ENCODE measurements at places on chromosomes 1 and 21.

DNA sequence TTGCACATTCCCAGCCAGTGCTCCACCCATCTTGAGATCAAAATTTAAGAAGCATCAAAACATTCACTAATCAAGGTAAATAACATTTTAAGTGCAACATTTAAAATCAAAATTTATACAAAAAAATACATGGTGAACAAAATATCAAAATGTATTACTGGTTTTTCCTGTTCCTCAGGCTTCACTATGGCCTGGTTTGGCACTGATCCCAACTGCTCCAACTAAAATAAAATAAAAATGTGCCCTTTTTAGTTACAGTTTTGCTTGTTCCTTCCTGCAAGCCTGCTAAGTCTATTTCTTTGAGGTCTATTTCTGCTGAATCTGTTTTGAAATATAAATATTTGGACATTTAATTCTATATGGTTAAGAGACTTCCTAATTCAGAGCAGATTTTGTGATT, 54.9 kb downstream of the ADAMTS1 start:
- DNase-seq, result no peak

DNA sequence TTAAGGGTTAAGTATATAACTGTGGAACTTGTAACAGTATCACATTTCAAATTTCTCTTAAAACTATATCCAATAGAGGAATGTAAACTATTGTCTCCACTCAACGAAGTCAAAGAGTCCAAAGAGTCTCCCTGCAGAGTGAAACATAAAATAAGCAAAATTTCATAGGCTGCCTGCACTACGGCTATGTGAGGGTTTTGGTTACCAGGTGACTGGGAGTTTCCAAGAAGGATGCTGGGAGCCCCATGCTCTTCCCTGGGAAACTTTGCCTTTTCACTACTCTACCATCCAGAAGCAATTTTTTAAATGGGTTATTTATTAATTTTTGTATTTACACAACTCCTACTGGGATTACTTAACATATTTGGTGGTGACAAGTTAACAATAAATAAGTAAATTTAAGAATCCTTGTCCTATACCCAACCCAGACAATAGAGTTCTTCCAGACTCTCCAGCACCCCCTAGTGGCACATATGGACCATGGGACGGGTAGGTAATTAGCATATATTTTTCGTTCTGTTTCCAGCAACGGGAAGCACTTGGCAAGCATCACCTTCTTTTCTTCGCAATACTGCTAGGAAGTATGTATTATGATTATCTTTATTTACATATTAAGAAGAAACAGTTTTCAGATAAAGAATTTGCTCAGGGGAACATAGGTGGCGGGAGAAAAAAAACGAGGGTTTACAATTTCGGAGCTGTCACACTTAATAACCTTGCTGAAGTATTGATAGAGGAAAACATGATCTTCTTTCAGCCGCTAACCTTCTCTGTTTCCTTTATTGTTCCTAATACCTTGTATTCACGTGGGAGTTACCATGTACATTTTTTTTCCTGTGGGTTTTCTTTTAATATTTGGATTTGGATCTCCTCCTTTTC, 3.5 kb downstream of the FMO2 start:
- peak; percentile 21 for DNase-seq

GRCh38 chr1:167463080-167463479, 55.2 kb downstream of the CD247 start:
- DNase-seq, result no peak

- DNase-seq, result no peak
These were observed 66.3 kb downstream of the SPATA46 start for GRCh38 chr1:162310337-162310736.
